CD4-positive, CD25-positive, alpha-beta regulatory T cell (primary cell): ENCODE measurements at places on chromosomes 11 and 22.

DNA sequence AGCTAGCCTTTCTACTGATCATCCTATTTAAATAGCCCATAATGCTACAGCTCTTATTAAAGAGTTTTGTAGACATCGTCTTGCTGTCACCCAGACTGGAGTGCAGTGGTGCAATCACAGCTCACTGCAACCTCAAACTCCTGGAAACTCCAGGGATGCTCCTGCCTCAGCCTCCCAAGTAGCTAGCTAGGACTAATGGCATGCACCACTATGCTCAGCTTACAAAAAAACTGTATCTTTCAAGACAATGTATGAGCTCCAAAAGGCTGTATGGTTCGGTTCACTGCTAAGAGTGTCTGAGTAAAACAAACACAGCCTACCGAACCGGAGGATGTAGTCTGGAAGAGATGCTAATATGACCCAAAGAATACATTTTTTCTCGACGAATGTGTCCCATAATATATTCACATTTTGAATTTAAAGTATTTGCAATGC is 2.6 kb downstream of the TAF1D start:
- no peak for DNase-seq

- DNase-seq = no peak
These were observed 19.2 kb downstream of the DHCR7 start for GRCh38 chr11:71428861-71429435.

- DNase-seq = no peak
These were observed 75.3 kb upstream of the MTNR1B start for GRCh38 chr11:92894197-92894596.

- DNase-seq = no peak
These were observed 5.4 kb upstream of the RANBP1 start for GRCh38 chr22:20110359-20110985.

- DNase-seq = no peak
These were observed 47.5 kb upstream of the SPATA19 start for GRCh38 chr11:133892584-133893380.

GRCh38 chr22:38249803-38250642 is 22.8 kb downstream of the TMEM184B start:
- DNase-seq = no peak

DNA sequence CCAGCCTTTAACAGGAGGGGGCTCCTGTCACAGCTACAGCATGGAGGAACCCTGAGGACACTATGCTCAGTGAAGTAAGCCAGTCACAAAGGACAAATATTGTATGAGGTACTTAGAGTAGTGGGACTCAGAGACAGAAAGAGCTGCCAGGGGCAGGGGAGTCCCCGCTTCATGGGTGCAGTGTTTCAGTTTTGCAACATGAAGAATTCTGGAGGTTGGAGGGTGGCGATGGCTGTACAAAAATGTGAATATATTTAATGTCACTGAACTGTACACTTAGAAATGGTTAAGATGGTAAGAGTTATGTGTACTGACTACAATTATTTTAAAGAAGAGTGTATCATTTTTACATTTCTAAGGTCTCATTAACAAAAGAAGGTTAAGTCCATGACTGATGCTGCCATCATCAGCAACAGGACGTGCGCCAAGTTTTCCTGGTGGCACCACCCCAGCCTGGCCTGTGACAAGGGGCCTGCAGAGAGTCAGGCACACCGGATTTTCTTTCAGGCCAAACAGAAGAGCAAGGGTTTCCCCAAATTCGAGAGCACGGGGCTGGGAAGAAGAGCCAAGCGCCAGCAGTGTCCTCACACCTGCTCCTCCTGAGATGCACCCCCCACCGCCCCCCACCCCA is 22.1 kb downstream of the YPEL1 start:
- DNase-seq = no peak

DNA sequence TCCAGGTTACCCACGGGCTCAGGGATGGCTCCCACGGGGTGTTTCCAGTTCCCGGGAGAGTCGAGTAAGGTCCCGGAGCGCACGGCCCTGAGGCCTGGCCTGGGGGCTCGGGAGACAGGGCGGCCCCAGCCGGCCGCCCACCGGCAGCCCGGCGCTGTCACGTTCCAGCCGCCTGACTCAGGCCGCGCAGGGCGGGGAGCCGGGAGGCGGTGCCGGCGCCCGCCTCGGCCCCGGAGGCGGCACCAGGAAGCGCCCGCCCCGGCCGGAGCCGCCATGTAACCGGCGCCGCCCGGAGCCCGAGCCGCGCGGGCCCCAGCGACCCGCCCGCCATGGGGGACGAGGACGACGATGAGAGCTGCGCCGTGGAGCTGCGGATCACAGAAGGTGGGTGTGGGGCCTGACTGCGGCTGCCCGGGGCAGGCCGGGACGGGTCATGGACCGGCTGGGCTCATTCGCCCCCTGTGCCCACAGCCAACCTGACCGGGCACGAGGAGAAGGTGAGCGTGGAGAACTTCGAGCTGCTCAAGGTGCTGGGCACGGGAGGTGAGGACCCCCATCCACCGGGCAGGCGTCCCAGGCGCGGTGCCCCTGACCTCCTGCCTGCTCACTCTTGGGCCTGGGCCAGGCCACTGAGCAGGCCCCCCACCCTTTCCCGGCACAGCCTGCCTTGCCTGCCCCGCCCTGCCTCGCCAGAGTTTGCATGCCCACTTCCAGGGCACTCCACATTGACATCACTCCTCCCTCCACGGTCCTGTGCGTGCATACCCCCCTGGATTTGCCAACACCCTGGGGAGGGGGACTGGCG is at the start of gene RPS6KA4:
RPS6KA4 (plus strand) TSS at position 256 of the 805 bp plus-strand sequence; CDS start at position 330, 74 bp downstream.
- DNase-seq = peak; percentile 66

DNA sequence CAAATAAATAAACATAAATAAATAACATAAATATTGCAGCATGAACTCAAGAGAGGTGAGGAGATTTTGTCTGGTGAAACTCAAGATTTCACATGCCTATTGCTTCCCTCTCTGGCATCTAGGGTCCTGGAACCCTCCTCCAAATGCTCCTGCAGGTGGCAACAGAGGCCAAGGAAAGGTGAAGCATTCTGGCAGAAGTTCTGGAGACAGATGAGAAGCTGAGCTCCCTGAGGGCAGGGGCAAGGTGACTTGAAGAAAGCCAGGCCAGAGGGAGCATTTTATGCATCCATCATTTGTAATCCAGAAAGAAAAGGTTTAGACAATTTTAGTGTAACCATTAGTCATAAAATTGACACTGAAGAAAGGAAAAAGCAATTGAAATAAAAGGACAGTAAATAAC is 64.9 kb downstream of the ENDOD1 start:
- DNase-seq = peak; percentile 67

- DNase-seq = no peak
These were observed 21.8 kb upstream of the UPK3A start for GRCh38 chr22:45262931-45263462.

DNA sequence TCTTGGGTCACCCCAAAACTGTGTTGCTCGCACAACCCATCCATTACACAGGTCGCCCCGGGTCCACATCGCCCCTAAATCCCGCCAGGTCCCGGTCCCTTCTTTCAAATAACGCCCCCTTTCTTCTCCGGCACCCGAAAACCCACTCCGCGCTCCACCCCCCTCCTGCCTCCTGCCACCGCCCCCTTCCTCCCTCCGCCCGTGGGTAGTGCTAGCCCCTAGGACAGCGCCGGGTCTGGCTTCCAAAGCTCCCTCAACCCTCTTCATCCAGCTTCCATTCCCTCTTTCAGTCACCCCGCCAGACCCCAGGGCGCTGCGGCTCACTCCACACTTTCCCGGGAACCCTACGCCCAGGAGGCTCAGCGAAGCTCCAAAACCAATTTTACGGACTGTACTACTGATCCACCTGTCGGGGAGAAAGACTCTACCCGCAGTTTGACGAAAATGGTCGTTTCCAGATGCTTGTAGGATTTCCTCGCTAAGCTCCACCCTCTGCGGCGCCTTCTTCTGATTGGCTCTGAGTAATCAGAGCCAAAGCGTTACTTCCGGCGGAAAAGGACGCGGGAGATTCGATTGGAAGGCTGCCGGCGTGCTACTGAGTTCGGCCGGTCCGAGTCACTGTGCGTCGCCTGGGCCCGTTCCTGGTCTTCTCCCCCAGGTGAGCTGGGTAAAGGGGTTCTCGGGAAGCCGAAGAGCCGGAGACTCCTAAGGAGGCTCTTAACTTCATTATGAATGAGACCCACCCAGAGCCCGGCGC is at the start of gene DDIAS:
DDIAS (plus strand) TSS at position 572 of the 757 bp plus-strand sequence. CDS start 13,003 bp downstream, outside the sequence.
- peak; percentile 99 for DNase-seq

DNA sequence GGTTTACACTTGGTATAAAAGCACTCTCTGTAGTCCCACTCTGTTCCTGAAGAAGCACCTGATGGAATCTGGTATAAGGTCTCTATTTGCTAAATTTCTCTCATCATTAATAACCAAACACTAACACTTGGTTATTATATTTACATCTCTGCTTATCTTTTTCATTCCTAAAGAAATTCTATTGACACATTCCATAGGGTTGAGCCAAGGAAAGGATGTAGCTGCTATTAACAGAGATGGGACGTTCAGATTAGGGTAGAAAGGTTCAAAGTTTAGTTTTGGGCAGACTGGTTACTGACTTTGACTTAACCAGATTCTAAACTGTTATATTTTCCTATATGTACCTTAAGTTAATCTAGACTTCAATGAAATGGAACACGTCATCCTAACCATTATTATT is 91.5 kb downstream of the RSF1 start:
- DNase-seq = no peak

GRCh38 chr22:42368379-42369249 is 63.6 kb downstream of the NFAM1 start:
- peak; percentile 36 for DNase-seq

DNA sequence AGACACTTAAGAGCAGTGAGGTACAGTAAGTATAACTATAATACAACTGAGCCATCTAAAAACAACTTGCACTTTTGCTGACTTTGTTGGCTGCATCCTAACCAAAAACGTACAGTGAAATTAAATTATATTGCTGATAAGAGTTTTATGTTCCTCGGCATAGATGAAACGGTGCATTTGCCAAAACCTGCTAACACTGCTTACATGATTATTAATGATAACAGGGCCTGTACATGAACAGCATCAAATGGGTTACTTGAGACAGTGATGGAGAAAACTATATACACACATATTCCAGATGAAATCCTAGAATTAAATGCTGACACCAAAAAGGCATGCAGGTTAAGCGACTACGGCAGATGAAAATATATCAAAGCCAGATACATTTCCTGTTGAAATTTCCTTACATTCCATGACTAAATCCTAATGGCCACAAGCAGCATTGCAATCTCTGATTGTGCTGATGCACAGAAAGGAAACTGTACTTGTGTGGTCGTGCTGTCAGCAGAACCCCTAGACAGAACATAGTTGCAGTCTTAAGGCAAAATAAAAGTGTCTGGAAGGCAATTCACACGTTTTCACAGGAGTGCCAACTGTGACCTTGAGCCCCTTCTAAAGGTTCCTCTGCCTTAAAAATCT is 143.9 kb downstream of the CADM1 start:
- DNase-seq = no peak

DNA sequence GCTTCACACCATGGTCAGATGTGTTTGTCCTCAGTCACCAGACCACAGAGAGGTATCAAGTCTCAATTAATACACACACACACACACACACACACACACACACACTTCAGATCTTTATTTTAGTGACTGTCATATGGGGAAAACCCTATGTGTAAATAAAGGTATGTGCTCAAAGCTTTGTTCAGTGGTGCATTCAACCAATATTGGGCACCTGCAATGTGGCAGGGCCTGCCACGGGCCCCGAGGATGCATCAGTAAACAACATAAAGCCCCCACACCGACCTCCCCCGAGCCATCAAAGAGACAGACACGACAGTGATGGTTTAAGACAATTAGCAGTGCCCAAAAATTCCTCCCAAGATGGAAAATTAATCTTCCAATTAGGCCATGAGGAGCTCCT is 51.6 kb downstream of the SHANK2 start:
- DNase-seq = no peak

DNA sequence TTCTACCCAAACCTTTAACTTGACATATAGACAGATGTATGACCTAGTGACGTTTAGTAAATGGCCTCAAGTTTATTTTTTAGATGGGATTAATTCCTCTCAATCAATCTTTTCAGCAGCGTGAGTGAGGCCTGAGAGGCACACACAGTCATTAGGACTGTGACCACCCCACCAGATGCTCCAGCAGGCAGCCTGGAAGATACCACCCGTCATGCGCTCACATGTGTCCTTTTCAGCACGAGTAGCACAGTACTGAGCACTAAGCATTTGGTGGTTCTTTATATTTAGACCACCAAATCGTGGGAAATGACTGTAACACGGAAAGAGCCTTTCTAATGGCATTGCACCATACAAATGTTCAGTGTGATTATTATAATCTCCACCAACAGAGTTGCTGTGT is 354.6 kb upstream of the DDI1 start:
- no peak for DNase-seq

- DNase-seq = peak; percentile 32
These were observed 76.9 kb downstream of the DKK3 start for GRCh38 chr11:11931461-11932055.

GRCh38 chr11:32259641-32260081 is 168.8 kb downstream of the RCN1 start:
- no peak for DNase-seq

GRCh38 chr22:24736526-24737053 is 37.9 kb downstream of the PIWIL3 start:
- DNase-seq = no peak

DNA sequence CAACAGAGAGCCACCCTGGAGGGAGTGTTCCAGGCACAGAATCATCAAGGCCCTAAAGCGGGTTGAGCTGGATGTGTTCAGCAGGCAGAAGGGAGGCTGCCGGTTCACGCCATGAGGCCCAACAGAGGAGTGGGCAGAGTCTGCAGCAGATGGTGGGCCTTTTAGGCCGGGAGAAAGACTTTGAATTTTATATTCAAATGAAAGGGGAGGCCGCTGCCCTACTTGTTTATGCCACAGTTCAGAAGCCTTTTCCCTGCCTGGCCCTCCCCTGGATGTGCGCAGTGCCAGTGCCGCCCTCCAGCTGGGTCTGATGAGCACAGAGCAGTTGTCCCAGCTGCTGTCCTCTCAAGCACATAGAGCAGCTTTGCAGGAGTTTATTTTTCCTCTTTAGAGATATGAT is 46.9 kb upstream of the TTC12 start:
- DNase-seq = no peak

DNA sequence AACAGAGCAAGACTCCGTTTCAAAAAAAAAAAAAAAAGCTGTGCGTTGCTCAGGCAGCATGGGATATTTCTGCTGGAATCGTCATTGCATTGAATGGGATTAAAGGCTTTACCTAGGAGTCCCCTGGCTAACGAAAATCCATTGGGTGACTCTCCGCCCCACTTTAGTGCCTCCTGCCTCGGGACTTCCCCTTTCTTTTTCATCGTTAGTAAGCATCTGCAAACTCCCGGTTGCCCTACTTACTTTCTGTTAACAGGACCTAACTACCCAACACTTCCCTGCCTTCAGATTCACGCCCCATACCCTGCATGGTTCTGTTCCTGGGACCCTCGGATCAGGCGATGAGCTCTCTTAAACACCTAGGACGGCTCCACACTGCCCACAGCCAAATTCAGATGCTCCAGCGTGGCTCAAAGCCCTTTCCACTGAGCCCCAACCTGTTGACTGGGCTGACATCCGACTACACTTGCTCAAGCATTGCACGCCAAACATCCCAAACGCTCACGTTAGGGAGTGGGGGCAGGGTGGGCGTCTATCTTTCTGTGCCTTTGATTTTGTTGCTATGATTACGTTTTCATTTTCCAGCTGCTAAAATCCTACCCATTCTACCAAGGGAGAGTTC is 143.8 kb downstream of the ST3GAL4 start:
- DNase-seq = no peak
